Osteoblast (primary cell): ENCODE measurements at places on chromosomes 4 and X. TPM values are rescaled to one million over a fixed set of nuclear protein-coding genes. Genes with fewer than 3 reads are reported as not detected.

GRCh38 chrX:17187136-17187756, 187.8 kb upstream of the NHS start:
- DNase-seq, result no peak

GRCh38 chrX:13053171-13053570, 8.8 kb upstream of the FAM9C start:
- DNase-seq, result no peak

GRCh38 chrX:455199-455598, 68.5 kb upstream of the PPP2R3B start:
- DNase-seq, result no peak

The DMRTC1 gene
- total RNA-seq, result not detected in 2 replicates

The TBX22 gene
- total RNA-seq, result not detected in 2 replicates
